ENCODE measurements at places on chromosomes 13 and 19.

DNA sequence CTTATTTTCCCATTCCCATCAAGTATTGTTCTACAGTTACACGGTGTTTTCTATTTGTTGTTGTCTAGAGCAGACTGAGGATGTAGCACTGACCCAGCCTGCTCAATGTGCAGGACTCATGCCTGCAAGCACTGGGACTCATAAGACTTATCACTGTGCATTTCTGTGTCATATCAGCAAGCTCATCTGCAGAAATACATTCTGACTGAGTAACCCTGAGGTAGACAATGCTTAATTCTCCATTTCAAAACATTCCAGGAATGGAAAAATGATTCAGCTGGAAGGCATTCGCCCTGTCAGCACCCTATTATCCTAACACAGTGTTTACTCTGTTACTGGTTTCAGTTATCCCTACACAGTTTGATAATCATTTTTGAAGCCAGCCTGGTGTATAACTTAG, 2506.4 kb downstream of the PCDH9 start:
- peak; percentile 63 for DNase-seq

DNA sequence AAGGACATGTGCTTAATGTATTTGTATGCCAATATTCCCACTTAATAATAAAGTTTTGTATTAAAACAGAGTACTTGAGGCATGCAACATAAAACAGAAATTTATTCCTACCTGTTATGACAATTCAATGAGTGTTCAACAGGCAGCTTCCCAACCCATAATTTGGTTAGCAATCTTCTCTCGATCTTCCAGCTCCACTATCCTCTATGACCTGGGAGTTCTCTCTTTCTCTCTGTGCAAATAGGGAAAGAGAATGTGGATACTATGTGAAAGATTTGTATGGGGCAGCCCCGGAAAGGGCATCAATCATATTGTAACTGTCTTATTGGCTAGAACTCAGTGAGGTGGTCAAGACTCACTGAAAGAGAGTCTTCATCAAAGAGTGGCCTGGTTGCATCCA, 644.9 kb upstream of the PCDH20 start:
- DNase-seq: no peak

GRCh38 chr13:21359855-21360254, 99.2 kb downstream of the ZDHHC20 start:
- no peak for DNase-seq

- no peak for DNase-seq
Observed at GRCh38 chr13:71448080-71448630, 418.8 kb downstream of the DACH1 start.

GRCh38 chr13:100476963-100477362, 111.6 kb downstream of the GGACT start:
- DNase-seq: no peak

- no peak for DNase-seq
Observed at GRCh38 chr19:33624586-33624985, 2.8 kb downstream of the CHST8 start.

DNA sequence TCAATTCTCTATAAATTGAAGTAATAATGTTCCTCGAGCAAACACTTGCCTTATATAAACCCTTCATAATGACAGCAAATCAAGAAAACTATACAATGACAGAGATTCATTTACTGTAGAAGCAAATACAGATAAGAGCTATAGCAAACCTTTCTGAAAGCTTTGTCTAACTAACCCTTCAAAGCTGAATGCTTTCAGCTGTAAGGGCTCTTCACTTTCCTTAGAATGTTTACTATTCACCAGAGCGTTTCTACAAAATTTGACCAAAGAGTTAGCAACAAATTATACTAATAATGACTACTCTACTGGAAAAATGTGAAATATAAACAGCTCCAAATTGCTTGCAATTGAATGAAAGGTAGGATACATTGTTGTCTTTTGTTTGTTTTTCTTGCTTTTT, 218.1 kb downstream of the SLITRK5 start:
- DNase-seq: no peak

GRCh38 chr19:16898361-16899015, 9.7 kb downstream of the F2RL3 start:
- no peak for DNase-seq

DNA sequence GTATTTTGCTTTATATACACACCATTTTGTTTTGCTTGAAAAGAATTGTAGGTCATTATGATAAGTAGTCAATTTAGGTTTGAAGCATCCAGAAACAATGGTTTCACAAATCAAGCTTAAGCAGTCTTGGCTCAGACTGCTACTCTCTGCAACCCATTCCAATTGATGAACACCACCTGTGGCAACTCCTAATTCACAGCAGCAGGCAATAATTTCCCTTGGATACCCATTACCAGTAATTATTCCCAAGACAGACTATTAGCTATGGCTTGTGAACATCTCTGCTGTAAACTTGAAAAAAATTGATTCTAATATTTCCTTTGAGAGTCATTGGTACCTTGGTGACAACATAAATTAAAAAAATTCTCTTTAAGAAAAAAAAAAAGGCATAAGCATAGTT, 299.3 kb upstream of the SLITRK6 start:
- no peak for DNase-seq

GRCh38 chr19:20233105-20233504, 66.1 kb downstream of the ZNF486 start:
- DNase-seq: no peak

- no peak for DNase-seq
Observed at GRCh38 chr19:47520343-47520806, 5.5 kb upstream of the NAPA start.

DNA sequence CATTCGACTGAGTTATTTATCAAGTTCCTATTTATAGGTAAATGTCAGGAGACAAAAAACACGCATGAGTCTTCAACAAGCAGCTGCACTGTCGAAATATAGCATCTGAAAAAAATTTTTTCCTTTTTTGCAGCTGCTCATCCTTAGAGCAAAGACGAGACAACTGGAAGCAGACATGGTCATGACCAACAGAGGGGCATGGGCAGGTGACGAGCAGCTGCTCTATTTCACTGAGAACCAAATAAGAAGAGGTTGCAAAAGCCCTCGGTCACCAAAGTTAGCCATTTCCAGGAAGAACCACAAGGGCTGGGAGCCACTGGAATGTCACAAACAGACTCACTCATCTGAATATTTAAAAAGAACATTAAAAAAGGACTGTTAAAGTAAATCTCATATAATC, 22.2 kb downstream of the SOHLH2 start:
- no peak for DNase-seq

DNA sequence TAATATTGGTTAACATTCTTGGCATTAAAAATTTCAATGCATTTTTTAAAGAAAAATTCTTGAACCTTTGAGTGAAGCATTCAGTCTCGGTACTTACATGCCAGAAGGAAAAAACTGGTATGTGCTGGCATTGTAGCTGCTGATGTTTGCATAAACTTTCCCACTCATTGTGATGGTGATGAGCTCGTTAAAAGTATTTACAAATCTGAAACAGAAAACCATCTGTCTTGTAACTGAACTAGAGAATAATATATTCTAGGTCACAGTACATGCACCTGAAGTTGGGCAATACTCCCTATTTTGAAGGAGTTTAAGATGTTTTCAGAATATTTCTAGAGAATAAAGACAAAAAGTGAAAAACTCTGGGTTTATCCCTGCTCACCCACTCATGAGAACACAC, 64.1 kb downstream of the SLC15A1 start:
- DNase-seq: no peak

GRCh38 chr13:113758651-113759524, at the start of gene TMEM255B:
TMEM255B (plus strand) TSS chr13:113759226; CDS start chr13:113759270, 44 bp downstream.
- no peak for DNase-seq

DNA sequence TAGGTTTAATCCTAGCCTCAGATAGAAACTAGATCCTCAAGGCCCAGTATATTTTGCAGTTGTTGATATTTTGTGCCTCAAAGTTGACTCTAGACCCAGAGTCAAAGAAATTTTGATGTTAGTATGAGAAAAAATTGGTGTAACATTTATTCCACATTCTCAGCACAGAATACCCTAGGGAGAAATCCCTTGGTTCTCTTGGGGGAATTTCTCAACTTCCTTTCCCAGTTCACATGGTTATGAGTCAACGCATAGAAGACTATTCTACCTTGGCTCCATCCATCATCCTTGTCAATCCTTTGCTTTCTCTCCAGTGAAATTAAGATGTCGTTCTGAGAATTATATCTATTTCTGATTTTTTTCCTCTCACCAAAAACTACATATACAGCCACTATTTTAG, 145.3 kb downstream of the POSTN start:
- no peak for DNase-seq

- DNase-seq: peak; percentile 17
Observed at GRCh38 chr19:28471731-28472510, 741.0 kb downstream of the UQCRFS1 start.

GRCh38 chr13:98526182-98526512, 50.8 kb downstream of the STK24 start:
- DNase-seq: no peak

DNA sequence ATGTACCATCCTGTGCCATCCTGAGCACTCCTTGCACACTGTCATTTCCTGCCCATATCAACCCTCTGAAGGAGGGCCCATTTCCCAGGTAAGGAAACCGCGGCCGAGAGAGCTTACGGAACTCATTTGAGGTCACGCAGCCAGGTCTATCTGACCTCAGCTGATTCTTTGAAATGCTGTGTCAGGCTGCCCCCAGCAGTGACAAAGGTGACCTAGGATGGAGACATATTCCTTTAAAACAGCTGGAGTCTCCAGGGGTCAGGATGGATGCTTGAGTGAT, 42.2 kb upstream of the VSTM2B start:
- no peak for DNase-seq

DNA sequence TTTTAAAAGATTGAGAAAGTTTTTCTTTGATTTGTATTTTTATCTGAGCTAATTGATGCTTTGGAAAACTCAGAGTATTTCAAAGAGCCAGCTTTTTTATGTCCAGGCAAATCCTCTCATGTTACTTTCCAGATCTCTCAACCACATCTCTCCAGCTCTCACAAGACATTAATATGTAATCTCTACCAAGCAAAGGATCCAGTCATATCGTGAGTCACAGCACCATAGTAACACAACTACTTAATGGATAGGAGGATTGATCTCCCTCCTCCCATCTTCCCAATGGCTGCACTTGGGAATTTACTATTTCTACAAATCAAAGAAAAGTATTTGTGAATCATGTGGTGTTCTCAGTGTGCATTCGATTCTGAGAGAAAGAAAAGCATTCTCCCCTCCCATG, 63.3 kb downstream of the POU4F1 start:
- DNase-seq: no peak

DNA sequence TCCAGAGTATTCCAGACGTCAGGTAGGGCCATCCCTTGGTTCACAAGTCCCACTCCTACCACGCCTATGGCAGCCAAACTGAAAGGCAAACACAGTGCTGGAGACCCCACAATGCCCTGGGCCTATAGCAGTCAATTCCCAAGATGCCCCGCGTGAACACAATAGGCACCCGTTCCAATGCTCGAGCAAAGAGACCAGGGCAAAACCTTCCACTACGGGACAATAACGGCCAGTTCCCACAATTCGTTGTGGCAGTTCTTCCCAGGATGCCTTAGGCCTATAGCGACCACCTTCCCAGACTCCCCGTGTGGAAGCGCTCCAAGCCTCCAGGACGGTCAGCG, 538 bp downstream of the ZNF428 start:
- no peak for DNase-seq

DNA sequence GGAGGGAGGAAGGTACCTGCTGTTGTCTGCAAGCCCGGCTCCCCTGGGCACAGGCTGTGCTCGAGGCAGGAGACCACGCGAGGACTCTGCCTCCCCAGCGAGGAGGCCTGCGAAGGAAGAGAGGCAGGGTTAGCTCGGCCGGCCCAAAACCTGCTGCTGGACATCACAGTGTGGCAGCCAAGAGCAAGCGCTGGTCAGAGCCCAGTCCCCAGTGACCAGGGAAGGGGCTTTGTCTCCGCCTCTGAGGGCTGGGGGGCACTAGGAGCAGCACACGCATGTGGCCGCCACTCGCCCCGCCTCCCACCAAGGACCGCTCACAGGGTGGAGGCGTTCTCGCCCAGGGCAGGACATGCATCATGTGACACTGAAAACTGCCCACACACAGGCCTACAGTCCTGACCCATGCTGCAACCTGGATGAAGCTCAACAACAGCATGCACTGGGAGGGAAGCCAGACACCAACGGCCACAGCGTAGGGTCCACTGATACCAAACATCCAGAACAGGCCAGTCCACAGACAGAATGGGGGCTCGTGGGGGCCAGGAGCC, 8.5 kb downstream of the MIER2 start:
- no peak for DNase-seq

DNA sequence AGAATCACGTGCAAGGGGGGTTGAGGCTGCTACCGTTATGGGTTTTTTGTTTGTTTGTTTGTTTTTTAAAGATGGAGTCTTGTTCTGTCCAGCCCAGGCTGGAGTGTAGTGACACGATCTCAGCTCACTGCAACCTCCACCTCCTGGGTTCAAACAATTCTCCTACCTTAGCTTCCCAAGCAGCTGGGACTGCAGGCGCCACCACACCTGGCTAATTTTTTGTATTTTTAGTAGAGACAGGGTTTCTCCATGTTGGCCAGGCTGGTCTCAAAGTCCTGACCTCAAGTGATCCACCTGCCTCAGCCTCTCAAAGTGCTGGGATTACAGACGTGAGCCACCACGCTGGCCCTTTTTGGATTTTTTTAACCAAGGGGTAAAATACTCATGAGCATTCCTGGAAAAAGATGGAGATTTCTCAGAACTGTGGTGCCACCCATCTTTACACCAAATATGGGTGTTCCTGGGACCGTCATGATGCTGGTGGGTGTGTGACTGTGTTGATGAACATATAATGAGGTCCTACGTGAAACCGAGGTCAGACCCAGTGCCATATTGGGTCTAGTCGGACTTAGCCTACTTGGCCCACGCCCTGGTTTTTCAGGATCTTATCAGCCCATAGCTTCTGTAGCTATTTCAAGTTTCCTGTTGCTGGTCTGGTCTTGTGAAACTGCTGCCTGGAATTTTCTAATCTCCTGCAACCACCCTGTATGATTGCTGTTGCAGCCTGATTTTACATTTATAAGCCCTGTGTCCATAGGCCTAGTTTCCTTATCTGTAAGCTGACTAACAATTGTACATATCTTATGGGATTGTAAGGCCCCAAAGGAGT, 6.2 kb downstream of the PPP1R15A start:
- DNase-seq: no peak

DNA sequence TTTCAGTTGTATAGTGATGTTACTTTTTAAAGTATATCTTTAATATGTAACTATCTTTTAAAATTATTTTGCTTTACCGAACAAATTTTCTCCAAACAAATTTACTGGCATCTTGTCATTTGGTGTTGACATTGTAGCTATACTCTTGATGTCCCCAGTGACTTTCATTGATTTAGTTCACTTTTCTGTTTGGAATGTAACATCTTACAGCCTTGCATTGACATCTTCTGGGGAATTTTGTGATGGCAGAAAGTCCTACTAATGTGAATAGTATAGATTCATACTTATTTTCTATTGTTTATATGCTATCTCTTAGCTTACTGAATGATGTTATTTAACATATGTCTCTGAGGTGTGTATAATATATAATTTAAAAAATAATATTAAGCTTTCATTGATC, 800.9 kb upstream of the ATXN8OS start:
- no peak for DNase-seq
